ENCODE measurements at places on chromosomes 11 and 22. TPM values are rescaled to one million over a fixed set of nuclear protein-coding genes. Genes with fewer than 3 reads are reported as not detected.

Gene RAG1
- 0.24 TPM for total RNA-seq

Gene PHF21B
- total RNA-seq, result not detected

Gene FIBIN
- 8.9 TPM for total RNA-seq

Gene FCHSD2
- total RNA-seq, result 15.4 TPM

Gene SLC22A25
- not detected for total RNA-seq

Gene GGTLC3
- not detected for total RNA-seq

Gene C11orf68
- total RNA-seq, result 18.8 TPM

Gene KDM4D
- 0.63 TPM for total RNA-seq

Gene OR51B2
- 1.1 TPM for total RNA-seq

Gene MUC6
- not detected for total RNA-seq

Gene PISD
- 55.2 TPM for total RNA-seq

Gene C11orf91
- total RNA-seq, result not detected

Gene PDGFB
- total RNA-seq, result 17.1 TPM

Gene RDX
- 87.2 TPM for total RNA-seq

Gene HPX
- total RNA-seq, result 1.7 TPM

Gene NF2
- total RNA-seq, result 26.6 TPM

Gene PRG3
- total RNA-seq, result not detected

All from omental fat pad (tissue), 4 donors.